Stimulated activated CD8-positive, alpha-beta memory T cell treated with anti-CD3 and anti-CD28 coated beads, Interleukin-4, amount 100 ng/mL, for 4 hours (primary cell): ENCODE measurements at places on chromosomes 5 and 9.

GRCh38 chr9:77750981-77751340, 102.8 kb upstream of the GNA14 start:
- no peak for DNase-seq

GRCh38 chr5:124262991-124263571, 483.4 kb downstream of the ZNF608 start:
- no peak for DNase-seq

GRCh38 chr9:135448663-135449100, 30.9 kb upstream of the PPP1R26 start:
- DNase-seq: no peak

GRCh38 chr5:162593881-162594280, 526.3 kb downstream of the GABRG2 start:
- no peak for DNase-seq

- no peak for DNase-seq
Observed at GRCh38 chr5:62948301-62948700, 369.7 kb downstream of the LRRC70 start.

DNA sequence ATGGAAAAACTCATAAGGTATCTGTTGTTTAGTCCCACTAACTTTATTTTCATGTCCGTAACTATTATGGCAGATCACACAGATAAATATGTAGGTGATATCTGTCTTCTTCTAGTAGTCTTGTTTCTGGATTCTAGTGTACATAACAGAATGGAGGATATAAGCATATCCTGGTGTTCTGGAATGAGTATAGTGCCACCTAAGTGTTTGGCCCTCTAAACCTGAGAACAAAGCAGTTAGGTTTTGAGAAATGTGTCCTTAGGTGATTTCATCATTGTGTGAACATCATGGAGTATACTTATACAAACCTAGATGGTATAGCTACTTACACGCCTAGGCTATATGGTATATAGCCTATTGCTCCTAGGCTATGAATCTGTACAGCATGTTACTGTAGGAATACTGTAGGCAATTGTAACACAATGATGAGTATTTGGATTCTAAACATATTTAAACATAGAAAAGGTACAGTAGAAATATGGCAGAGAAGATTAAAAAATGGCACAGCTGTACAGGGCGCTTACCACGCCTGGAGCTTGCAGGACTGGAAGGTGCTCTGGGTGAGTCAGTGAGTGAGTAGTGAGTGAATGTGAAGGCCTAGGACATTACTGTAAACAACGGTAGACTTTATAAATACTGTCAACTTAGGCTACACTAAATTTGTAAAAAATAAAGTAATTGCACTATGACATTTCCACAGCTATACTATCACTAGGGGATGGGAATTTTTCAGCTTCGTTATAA, 150.3 kb upstream of the SLC24A2 start:
- DNase-seq: no peak

GRCh38 chr5:161378701-161379100, 167.8 kb downstream of the GABRB2 start:
- DNase-seq: no peak

DNA sequence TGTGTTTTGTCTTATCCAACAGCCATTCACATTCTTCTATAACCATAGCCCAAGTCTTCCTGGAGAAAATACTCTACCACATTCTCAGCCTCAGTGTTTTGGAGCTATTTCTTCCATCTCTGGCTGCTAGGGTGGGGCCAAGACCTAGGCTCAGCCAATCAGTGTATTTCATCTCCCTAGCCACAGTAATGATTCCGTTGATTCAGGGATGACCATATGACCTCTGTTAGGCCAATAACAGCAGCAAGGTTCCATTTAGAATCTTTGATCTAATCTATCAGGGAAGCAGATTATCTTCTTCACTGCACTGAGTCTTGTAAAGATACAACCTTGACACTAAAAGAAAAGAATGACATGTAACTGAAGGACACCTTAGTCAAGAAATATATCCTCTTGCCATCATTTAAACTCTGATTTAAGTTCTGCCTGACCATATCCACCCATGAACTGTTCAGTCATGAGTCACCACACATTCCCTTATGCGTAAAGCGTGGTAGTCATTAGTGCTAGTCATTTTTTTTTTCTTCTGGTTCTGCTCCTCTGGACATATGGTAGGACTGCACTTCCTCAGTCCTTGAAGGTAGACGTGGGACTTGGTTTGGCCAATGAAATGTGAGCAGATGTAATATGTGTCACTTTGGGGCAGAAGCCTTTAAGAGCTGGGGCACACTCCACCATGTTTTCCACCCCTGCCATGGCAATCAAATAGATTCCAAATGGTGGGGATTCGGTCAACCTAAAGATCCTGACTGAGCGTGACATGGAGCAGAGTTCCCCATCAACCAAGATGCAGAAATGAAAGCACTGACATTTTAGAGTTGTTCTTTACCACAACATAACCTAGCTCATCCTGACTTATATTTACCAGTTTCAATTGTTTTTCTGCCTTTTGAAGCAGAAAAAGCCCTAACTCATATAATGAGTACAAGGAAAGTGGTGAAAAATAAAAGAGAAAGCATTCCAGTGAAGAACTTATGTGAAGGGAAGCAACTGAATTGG, 12.7 kb upstream of the PRELID2 start:
- DNase-seq: no peak

GRCh38 chr9:19269582-19269981, 39.1 kb downstream of the DENND4C start:
- no peak for DNase-seq

DNA sequence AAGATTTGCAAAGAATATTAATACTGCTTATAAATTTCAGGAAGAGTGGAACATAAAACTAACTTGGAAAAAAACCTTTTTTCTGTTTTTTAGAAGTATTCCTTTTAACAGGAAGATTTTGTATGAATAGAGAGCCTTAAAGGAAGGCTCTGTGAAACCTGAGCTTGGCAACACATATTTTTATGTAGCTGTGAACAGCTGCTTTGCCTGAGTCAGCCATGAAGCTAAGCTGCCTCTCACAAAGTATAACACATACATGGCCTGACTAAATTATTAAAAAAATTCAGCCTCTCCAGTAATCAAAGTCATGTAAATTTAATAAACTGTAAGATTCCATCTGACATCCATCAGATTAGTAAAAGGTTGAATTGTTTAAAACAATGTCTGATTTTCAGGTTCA, 547.5 kb downstream of the ELAVL2 start:
- DNase-seq: no peak

- no peak for DNase-seq
Observed at GRCh38 chr9:119221276-119221675, 148.0 kb downstream of the BRINP1 start.
